Activated CD4-positive, alpha-beta T cell treated with anti-CD3 and anti-CD28 coated beads, Interleukin-2, amount 50 U/mL, for 48 hours (primary cell): ENCODE measurements at places on chromosomes 2 and 18.

- no peak for DNase-seq
Measured at GRCh38 chr2:14942987-14943386, 310.5 kb downstream of the LRATD1 start.

DNA sequence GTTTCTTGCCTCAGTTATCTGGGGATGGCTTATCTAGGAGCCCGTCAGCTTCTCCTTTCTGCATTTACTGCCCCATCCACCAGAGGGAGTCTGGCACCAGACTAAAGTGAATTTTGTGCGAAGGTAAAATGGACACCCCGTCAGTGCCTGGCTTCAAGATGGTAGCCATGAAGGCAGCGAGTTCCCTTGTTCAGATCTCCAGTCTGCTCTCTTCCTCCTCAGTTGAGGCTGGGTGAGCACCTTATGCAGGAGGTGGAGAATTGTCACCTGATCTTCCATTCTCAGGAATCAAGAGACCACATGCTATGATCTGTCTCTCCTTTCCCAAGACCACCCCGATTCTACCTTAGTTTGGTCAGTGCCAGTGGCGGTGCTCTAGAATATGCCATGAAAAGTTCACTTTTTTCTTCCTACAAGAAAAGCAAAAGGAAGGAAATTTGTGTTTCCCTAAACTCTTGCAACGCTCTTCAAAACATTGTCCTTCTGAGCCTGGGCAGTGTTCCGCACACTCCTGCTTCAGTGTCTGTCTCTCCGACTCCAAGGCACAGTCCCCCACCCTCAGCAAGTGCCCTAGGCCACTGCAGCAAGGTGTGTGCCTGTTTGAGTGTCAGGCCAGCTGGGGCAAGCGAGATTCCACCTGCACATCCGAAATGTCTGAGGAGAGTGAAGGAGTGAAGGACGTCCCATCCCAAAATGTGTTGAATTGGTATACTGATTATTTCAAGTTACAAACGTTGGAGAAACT, 168.6 kb downstream of the SS18 start:
- peak; percentile 51 for DNase-seq

DNA sequence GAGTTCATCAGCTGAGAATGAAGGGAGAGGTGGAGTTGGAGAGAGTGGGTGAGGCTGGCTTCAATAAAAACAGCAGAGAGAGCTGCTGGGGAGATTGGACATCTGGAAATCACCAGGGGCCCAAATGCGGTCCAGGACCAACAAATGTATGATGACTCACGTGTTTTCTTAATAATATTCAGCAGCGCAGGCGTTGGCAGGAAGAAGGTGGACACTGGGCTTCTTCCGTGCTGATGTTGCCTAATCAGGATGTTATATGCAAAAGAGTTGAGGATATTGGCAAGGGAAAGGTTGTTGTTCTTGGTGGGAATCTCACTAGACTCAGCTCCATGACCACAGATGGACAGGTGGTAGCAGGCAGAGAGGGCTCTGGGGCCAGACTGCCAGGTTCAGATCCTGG, 12.8 kb upstream of the PLA2R1 start:
- no peak for DNase-seq

DNA sequence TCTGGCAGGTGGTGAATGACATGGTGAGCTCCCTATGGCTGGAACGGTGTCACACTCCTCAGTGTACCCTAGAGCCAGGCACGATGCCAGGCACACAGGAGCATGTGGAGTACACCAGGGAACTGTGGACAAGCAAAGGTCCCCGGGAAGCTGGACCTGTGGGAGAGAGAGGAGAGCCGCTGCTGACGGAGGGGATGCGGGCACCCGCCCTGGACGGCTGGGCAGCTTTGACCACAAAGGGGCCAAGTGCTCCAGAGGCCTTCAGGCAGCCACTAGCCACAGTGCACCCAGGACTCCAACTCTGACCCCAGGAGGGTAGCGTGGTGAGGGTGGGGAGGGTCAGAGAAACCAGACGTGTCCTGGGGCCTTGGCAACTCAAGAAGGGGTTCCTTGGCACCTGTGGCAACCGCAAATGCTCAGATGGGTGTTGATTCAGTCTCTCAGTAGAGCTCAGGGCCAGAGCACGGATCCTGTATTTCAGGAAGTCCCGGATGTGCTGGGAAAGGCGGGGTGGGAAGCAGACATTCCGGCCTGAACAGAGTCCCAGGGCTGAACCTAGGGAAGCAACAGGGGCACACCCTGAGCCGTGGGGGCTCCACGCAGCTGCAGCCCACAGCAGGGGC, 2.3 kb upstream of the MAB21L4 start:
- DNase-seq: no peak
